Frontal cortex (tissue), 4 donors: ENCODE measurements at places on chromosomes 4 and X.

DNA sequence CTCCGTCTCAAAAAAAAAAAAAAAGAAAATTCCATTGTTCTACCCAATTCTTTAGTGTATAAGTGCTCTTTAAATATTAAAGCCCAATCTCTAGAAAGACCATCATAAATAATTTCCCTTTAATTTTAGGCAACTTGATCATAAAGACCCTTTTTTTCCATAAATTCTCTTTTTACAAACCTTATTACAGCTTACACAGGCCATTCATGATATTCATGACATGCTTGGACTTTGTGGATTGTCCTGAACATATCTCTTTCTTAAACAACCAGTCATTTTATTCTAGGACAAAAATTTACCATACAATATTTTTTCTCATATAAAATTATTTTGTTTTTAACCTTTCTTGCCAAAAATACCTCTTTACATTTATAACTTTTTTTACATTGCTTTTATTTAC is 30.5 kb downstream of the TLR8 start:
- no peak for DNase-seq

- no peak for DNase-seq
Measured at GRCh38 chr4:110025718-110026117, 113.0 kb downstream of the EGF start.

DNA sequence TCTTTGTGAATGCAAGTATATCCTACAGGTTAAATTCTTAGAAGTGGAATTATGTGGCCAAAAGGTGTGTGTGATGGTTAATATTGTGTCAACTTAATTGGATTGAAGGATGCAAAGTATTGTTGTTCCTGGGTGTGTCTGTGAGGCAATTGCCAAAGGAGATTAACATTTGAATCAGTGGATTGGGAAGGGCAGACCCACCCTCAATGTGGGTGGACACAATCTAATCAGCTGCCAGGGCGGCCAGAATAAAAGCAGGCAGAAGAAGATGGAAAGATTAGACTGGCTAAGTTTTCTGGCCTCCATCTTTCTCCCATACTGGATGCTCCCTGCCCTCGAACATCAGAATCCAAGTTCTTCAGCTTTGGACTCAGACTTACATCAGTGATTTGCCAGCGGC is 76.2 kb upstream of the GBA3 start:
- DNase-seq = no peak

DNA sequence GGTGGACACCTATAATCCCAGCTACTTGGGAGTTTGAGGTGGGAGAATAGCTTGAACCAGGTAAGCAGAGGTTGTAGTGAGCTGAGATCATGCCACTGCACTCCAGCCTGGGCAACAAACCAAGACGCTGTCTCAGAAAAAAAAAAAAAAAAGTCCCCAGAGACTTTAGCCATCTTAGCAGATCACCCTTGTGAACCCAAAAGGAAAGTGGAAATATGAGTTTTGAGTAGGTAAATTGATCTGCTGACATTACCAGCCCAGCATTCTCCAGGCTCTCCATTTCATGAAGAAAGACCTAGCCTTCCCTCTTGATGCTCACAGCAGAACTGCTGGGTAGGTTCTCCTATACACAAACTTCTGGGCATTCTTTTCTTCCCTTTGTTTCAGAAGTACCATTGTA is 24.5 kb upstream of the HNRNPD start:
- DNase-seq = no peak

DNA sequence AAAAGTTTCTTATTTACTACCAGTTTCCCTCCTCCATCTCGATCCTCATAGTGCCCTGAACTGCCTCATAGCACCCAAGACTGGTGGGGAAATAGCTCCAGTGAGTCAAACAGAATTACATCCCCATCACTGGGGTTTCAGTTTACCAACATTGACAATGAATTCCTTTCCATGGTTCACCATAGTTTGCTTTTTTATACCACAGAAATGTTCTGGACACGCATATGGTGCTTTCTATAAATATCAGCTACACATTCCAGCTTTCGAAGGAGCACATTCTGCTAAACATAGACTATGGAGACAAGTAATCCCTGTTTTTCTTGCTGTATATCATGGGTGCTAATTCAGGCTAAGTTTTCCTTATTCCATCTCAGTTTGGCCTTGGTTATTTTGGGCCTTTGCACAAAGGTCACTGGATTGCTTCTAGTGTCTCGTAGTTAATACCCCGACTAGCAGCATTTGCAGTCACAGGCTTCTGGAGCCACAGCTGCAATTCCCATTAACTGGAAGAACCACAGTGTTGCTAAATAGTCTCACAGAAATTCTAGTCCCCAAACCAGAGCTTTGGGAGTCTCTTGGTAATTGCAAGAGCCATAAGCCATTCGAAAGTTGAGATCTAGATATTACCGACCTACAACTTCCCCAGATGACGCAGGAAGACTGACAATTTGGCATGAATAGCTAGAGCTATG is 53.4 kb upstream of the TRPC3 start:
- no peak for DNase-seq
